CD4-positive, alpha-beta T cell treated with Interleukin-2 at 100 ng/mL for 4 hours (primary cell): ENCODE measurements at places on chromosomes 3 and 15.

GRCh38 chr3:4006288-4006687 lies 207.1 kb downstream of the LRRN1 start:
- DNase-seq = no peak

GRCh38 chr15:97009031-97009431 lies 678.5 kb downstream of the NR2F2 start:
- DNase-seq = no peak

- no peak for DNase-seq
Observed at GRCh38 chr15:63065262-63066221, 23.0 kb downstream of the TPM1 start.

GRCh38 chr3:73052857-73053256 lies 8.6 kb upstream of the EBLN2 start:
- DNase-seq = no peak

DNA sequence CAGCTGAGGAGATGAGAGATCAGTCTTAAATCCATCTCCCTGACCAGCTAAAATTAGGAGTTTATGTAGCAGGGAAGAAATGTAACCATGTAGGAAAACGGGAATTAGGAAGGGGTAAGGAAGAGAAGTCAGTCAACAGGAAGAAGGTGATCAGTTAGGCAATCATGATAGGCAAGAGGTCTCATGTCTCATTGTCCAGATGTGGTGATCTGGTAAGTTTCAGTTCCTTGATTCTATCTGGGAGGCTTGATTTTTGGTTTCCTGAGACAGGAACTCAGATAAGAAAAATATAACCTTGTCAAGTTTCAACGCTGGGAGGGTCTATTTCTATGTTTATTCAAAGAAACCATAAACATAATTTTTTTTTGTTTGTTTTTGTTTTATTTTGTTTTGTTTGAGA lies 40.3 kb upstream of the TBC1D5 start:
- DNase-seq = no peak

- no peak for DNase-seq
Observed at GRCh38 chr15:48978638-48979037, 14.9 kb upstream of the SHC4 start.

DNA sequence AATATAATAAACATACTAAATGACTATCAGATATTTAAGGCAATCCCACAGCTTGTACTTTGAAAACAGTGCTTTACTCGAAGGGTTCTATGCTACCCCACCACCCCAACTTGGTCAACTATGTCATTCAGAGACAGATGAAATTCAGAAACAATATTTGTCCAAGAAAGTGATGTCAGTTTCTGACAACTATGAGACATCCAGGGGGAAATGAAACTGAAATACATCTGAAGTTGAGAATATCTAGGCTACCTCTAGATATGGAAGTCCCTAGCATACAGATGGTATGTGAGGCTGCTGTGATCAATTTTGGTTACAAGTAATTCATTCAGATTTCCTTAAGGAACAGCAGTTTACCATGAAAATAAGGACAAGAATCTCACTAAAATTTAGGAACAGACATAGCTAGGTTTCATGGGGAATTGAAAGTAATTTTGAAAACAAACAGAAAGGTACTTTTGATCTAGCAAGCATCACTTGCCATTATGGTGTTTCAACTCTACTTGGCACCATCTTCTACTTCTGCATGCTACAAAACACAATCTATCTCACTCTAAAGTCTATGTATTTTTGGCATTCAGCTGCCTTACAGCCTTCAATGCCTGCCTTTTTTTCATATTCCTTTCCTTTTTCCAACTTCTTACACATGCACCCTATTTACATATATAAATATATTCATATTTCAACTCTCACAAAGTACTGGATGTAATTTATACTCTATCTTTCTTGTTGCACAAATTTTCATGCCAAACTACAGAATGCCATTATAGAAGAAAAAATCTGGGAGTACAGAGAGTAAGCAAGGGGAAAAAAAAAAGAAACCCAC lies 21.7 kb downstream of the ATG3 start:
- no peak for DNase-seq

DNA sequence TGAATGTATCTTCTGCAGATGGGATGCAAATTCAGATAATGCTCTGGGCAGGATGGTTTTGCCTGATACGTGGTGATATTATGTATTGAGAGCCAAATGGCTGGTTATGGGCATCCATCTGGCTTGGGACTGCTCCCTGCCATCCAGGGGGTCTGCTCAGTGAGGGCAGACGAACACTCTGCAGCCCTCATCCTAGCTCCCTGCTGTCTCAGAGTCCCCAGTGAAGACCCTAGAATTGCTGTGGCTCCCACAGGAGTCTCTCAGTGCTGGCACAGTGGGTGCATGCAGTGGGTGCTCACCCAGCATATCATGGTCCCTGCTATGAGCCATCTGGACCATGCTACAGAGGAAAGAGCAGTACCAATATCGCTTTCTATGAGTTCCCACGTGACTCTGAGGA lies 10.3 kb downstream of the CX3CR1 start:
- no peak for DNase-seq

GRCh38 chr3:105997800-105998526 lies 129.2 kb upstream of the CBLB start:
- DNase-seq = no peak

DNA sequence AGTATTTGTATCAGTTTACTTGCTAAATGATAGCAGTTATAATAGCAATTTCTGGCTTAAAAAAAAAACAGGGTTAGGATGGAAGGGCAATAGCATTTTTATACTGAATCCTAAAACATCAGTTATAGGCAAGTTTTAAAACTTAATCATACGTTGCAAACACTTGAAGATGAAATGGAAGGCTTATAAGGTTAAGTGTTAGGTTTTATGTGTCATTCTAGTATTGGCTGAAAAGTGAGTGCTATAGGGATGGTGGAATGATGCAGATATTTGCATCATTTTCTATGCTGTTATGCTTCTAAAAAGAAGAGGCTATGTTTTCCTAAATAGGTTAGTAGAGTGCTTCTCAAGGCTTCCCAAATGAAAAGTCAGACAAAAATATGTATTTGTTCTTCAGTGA lies 23.3 kb downstream of the ARIH1 start:
- no peak for DNase-seq

- DNase-seq = no peak
Observed at GRCh38 chr15:93241696-93242585, 152.9 kb upstream of the RGMA start.

DNA sequence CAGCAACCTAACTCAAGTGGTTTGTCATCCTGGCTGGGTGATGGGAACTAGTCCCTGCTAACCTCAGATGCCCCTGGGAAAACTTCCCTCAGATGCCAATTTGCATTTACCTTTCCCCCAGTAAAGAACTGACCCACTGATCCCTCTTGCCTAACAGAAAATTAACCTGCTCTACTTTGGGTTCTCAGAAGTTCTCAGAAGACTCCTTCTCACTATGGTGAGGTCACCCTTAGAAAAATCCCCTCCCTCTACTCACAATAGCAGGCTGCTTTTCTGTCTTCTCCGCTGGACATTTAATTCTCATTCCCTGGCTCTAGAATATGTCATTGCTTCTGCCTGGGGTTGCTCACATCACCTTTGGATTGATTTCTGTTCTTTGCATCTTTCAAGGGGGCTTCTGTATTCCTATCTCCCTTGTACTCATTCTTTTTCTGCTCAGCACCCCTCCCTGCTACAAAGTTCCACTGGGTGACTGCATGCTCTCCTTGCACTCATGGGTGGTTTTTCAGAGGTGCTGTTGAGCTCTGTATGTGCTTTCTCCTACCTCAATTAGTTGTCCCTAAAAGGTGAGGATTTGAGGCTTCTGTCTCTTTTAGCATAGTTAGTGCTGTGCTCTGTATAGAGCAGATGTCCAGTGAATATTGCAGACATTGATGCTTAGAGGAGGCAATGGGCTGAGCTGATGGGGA lies 869 bp downstream of the PLA1A start:
- DNase-seq = no peak

GRCh38 chr3:38349684-38350359 lies 3.2 kb downstream of the XYLB start:
- DNase-seq = no peak

DNA sequence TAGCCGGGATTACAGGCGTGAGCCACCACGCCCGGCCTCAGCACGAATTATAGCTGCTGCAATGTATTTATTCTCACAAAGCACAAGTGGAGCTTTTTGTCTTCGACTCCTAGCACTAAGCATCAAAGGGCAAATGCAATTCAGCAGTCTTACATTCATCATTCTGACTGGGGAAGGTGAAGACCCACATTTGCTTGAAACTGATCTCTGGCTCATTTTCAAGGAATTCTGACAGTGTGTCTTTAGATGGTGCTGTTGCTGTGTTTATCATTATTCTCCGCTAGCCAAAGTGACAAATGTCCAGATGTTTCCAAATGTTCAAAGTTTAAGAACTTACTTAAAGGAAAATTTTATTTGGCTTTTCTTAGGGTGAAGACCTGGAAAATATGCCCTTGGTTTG lies 55.9 kb downstream of the SGO1 start:
- no peak for DNase-seq

- no peak for DNase-seq
Observed at GRCh38 chr3:101943029-101943428, 93.7 kb downstream of the NFKBIZ start.

- no peak for DNase-seq
Observed at GRCh38 chr3:9721015-9721699, 10.4 kb upstream of the BRPF1 start.

- DNase-seq = no peak
Observed at GRCh38 chr3:141323936-141324704, 44.2 kb upstream of the ZBTB38 start.

DNA sequence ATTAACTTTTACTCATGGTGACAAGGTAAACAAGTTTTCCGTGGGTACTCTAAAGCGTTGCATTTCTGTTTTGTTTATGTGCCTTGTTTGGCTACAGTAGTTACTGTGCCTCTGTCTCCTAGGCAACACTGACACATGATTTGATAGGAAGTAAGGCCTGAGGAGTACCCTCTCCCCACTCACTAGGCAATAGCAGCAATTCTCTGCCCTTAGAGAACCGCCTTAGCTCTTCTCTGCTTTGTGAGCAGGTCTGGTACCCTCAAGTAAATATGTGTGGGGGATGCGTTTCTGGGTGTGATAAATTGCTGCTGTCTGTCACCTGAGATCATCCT lies at the start of gene IL5RA:
Gene IL5RA (minus strand): TSS at position 76 of the 332 bp plus-strand sequence. CDS start 5,390 bp downstream, outside the sequence.
- peak; percentile 73 for DNase-seq

DNA sequence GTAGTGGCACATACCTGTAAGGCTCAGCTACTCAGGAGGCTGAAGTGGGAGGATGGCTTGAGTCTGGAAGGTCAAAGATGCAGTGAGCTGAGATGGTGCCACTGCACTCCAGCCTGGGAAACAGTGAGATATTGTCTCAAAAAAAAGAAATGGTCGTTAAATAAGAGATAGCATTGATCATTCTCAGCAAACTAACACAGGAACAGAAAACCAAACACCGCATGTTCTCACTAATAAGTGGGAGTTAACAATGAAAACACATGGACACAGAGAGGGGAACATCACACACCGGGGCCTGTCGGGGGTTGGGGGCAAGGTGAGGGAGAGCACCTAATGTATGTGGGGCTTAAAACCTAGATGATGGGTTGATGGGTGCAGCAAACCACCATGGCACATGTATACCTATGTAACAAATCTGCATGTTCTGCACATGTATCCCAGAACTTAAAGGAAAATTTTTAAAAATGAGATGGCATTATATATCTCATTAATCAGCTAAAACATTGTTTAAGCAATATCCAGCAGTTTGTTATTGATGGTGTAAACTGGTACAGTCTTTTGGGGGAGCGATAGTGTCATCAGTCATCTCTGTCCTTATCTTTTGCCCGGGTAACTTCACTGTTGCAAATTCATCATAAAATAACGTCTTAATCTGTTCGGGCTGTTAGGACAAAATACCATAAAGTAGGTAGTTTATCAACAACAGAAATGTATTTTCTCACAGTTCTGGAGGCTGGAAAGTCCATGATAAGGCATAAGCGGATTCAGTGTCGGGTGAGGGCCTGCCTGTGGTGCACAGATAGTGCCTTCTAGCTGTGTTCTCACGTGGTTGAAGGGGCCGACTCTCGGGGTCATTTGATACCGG lies 1.7 kb upstream of the MAN2A2 start:
- no peak for DNase-seq

DNA sequence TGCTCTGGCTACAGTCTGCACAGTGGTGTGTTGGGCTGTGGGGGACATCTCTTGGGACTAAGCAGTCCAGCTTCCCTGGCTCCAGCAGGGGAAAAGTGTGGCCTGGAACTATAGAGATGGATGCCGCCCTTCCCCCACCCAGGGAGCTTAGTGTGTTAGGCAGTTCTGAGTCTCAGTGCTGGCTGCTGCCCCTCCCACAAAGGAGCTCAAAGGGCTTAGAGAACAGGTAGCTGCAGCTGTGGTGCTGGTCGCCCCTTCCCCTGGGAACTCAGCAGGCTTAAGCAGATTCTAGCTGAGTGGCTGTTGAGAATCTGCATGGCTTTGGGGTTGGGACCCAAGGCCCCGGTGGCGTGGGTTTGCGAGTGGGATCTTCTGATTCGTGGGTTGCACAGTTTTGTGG lies 190.8 kb downstream of the PDCD6IP start:
- no peak for DNase-seq

- no peak for DNase-seq
Observed at GRCh38 chr3:149615731-149616221, 42.0 kb downstream of the WWTR1 start.

DNA sequence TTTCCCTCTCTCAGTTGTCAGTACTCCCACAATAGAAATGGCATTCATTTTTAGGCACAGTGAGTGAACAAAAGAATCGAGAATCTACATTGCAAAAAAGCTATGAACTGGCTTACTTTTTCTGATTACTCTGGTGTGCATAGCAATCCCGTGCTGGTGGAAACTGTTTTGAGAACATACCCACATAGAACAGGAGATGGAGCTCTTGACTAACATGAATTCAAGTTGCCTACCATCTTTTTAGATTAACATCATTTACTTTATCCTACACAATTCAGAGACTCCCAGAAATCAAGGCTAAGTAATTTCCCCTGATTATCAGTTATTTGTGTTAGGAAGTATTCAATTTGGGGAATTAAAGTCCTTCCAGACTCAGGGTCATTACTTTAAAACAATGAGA lies 326.6 kb downstream of the ARPP21 start:
- no peak for DNase-seq

DNA sequence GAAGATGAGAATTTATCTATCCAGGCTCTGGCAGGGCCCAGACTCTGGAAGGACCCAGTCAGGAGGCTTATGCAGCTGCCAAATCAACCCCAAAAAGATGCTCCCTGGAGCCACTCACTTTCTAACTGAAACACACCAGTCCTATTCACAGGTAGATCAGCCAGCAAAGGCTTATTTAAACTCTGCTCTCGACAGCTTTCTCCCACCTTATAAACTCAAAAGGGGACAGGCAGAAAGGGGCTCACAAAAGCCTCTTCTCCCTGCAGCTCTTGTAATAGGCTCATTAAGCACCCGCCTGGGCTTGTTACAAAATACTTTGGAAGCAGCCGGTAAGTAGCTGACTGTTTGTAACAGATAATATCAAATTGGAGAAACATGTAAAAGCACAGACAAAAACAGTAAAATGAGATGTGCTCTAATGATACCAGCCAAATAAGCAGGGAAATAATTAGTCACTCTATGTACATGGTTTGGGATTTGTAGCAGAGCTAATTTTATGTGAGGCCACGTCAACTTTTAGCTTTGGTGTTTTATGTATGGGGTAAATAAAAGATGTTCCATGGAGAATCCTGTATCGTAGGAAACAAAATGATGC lies 213.8 kb downstream of the NR2F2 start:
- DNase-seq = no peak

GRCh38 chr15:52217186-52217585 lies 26.0 kb upstream of the GNB5 start:
- no peak for DNase-seq
